Fibroblast of skin of right biceps (primary cell): ENCODE measurements at places on chromosomes 11 and 22.

- no peak for DNase-seq
Measured at GRCh38 chr11:8309311-8309710, 45.6 kb upstream of the LMO1 start.

DNA sequence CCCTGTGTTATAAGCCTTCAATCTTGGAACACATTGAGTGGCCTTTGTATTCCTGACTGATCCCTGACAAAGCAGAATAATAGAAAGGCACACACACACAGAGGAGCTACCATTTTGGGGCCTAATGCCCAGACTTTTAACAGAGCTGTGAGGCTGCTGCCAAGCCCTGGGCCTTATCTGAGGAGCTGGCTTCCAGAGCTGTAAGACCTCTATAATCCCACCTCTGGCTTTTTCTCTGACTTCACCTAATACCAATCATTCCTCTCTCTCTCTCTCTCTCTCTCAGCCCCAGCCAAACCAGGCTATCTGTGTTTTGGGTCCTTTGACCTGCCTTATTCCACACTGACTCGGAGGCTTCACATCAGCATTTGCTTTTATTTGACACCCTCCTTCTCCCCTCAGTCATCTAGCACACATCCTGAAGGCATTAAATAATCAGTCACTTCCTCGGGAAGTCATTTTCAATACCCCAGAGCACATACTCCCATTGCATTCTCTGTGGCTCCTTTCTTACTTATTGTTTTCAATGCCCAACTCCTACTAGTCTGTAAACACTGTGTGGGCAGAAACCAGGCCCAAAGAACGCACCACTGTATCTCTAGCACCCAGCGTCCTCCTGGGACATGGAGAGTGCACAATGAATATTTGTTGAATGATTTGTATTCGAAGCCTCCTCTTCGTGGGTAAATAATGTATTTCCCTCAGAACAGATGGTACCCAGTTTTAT, 21.2 kb upstream of the TRIM44 start:
- DNase-seq: no peak

- peak; percentile 57 for DNase-seq
Measured at GRCh38 chr11:48013269-48013901, 33.0 kb downstream of the PTPRJ start.

DNA sequence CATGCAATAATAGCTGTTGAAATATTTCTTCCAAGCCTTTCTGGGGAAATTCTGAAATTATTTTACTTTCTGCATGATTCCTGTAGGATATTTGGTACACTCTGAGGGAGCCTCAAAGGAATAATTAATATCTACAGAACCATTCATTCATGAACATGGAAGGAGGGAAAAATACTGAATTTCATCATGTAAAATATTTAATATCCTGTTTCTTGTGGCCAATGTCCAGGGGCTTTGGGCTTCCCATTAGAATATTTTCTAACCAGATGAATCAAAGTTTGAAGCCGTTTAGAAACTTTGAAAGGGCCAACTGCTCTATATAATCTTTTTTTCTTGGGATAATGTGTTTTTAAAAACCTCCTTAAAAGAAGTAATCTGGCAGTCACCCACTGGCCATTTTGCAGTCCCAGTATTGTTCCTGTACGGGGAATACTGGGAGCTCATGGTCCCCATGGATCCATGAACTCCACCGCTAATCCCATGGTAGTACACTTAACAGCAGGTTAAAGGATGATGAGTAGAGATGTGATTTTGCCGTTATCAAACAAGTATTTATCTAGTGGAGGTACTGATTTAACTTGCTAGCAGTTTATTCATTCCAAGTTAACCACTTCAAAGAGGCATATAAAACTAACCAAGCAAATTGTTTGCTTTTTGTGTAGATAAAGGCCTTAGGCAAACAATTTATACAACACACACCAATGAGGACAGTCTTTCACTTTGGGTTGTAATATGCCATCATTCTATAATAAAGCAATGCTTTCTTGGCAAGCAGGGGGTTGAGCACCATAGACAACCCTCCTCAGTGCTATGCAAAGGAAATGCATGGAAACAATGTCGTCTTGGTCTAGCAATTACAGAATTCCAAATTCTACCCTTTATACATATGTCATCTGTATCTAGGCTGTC, 34.5 kb upstream of the BLID start:
- no peak for DNase-seq

- no peak for DNase-seq
Measured at GRCh38 chr11:44306052-44306917, 3.7 kb downstream of the ALX4 start.

GRCh38 chr11:35907648-35908431, 36.0 kb upstream of the LDLRAD3 start:
- peak; percentile 56 for DNase-seq

GRCh38 chr11:56543739-56544138, 682 bp upstream of the OR5M11 start:
- DNase-seq: no peak

DNA sequence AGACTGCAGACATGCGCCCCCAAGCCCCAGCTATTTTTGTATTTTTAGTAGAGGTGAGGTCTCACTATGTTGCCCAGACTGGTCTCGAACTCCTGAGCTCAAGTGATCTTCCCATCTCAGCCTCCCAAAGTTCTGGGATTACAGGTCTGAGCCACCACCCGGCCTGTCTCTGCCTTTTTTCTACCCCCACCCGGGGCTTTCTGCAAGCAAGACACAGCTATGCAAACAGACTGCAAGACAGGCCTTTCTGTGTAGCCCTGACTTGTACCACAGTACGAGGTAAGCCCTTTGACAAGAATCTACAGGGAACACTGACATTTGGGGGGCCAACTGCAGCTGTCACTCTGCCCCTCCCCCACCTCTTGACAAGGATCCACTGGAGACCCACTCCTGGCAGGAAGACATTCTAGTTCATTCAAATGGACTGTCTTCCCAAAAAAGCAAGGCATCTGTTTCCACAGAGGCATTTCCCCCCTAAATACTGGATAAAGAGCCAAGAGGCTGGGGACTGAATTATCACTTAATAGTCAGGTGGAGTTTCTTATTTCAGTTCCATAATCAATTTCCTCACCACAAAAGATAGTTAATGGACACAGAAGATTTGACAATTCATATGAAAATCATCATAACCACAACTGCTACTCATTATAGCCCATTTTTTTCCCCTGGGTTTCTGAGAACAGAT, 118.2 kb downstream of the ABTB2 start:
- no peak for DNase-seq

GRCh38 chr11:116733043-116733755, 39.6 kb downstream of the BUD13 start:
- DNase-seq: no peak

DNA sequence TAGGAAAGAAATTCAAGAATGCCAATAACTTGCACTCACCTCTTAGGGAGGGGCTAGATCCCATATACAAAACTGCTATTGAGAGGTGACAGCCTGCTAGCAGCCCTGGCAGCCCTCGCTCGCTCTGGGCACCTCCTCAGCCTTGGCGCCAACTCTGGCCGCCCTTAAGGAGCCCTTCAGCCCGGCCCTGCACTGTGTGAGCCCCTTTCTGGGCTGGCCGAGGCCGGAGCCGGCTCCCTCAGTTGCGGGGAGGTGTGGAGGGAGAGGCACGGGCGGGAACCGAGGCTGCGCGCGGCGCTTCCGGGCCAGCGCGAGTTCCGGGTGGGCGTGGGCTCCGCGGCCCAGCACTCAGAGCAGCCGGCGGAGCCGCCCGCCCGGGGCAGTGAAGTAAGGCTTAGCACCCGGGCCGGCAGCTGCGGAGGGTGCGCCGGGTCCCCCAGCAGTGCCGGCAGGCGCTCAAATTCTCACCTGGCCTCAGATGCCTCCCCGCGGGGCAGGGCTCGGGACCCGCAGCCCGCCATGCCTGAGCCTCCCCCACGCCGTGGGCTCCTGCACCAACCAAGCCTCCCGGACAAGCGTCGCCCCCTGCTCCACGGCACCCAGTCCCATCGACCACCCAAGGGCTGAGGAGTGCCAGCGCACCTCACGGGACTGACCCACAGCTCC, 329.9 kb downstream of the FAM181B start:
- DNase-seq: no peak

GRCh38 chr11:76313913-76314740, 66.8 kb downstream of the THAP12 start:
- DNase-seq: peak; percentile 79

GRCh38 chr22:31947296-31947695, 3.0 kb downstream of the YWHAH start:
- no peak for DNase-seq

DNA sequence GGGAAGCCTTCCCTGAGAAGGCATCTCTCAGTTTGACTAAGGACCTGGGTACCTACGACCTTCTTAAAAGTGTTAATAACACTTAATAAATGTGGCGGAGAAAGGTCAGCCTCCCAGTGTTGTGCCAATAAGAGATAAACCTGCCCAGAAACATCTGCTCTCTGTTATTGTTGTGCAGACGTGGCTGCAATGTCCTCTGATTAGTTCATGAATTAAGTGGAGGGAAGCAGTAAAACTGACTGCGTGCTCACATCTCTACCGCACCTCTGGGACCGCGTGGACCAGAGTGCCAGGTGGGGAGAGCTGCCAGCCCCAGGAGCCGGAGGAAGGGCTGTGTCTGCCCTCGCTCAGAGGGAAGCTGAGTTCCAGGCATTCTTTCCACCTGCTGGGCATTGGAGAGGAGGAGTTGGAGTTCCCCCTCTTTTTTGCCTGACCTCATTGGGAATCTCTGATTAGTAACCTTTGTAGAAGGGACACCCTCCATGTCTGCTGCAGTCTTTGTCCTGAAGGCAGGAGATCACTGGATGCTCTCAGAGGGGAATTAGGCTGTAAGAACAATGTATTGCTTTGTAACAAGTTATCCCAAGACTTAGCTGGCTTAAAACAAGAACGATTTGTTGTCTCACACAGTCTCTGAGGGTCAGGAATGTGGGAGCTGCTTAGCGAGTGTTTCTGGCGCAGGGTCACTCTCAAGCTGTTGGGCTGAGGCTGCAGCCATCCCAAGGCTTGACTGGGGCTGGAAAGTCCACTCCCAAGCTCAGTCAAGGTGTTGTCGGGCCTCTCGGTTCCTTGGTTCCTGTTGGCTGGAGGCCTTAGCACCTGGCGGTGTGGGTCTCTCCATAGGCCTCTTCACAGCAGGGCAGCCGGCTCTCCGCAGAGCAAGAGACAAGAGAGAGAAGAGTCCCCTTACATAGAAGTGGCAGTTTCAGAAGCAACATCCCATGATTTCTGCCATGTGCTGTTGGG, 247.6 kb upstream of the TBCEL start:
- no peak for DNase-seq

DNA sequence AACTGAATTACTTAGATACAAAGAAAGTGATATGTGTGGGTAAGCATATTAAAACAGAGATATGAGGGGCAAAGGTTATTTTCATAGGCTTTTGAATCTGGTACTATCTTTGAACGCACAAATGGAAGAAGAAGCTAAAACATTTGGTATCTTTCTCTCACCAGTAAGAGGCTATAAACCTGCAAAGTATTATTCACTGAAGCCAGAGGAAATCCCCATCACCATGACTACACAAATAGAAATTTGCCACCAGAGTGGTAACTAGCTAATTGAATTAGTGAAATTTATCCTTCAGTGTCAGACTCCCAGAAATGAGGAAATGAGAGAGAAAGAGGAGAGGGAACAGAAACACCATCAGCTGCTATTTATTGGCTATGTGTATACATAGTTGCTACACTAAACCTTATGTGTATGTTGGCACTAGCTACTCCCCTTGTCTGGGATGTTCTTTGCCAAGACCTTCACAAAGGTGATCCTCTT, 503.4 kb downstream of the DLG2 start:
- no peak for DNase-seq

DNA sequence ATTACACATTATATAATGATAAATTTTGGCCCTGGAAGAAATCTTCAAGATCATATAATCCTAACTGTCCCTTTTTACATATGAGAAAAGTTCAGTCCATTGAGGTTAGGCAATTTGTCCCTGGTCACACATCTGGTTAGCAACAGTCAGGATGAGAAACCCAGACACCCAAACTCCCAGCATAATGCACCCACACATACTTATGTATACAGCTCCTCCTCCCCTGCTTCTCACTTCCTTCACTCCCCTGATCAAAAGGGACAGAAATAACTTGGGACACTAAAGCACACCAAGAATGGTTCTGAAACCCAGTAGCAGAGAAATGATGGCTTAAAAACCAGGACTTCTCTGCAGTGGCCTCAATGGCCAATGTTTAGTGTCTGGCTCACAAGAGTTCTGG, 11.1 kb downstream of the NUMA1 start:
- no peak for DNase-seq

GRCh38 chr11:3894128-3894731, 38.8 kb downstream of the STIM1 start:
- DNase-seq: peak; percentile 59

DNA sequence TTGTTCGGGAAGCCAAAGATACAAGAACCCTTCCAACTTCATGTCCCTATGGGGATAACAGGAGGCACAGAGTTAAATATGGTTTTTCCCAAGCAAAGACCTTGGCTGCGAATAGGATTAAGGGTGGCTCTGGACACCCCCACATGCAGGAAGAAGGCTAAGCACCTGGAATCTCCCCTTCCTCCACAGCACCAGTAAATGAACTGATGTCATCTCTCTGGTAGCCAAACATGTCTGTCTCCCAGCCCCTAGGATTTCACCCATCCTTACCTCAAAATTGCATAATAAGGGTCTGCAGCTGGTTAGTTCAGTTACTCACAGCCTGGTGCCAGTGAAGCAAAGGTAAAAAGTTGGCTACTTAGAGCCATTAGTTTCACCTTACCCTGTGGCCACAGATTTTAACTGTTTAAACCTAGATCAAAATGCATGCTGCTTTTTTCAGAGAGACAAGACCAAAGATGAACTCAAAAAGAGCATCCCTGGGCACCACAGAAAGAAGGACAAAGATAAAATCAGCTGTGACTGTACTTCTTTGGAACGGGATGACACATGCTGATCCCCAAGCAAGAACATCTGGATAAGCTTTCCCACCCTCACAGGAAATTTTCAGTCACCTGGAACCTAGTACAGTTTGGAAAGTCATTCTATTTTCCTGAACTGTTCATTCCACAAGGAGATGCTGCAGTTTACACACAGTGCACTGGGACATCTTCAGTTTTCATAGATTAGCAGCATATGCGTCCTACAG, 77.2 kb upstream of the AKIP1 start:
- peak; percentile 63 for DNase-seq

GRCh38 chr22:43088984-43089717, at the start of gene TTLL1:
Gene TTLL1, minus strand, starts transcription at chr22:43089391. Its CDS starts 13,805 bp downstream, at chr22:43075586.
- peak; percentile 87 for DNase-seq

- DNase-seq: no peak
Measured at GRCh38 chr22:37920126-37920525, 14.0 kb downstream of the MICALL1 start.

DNA sequence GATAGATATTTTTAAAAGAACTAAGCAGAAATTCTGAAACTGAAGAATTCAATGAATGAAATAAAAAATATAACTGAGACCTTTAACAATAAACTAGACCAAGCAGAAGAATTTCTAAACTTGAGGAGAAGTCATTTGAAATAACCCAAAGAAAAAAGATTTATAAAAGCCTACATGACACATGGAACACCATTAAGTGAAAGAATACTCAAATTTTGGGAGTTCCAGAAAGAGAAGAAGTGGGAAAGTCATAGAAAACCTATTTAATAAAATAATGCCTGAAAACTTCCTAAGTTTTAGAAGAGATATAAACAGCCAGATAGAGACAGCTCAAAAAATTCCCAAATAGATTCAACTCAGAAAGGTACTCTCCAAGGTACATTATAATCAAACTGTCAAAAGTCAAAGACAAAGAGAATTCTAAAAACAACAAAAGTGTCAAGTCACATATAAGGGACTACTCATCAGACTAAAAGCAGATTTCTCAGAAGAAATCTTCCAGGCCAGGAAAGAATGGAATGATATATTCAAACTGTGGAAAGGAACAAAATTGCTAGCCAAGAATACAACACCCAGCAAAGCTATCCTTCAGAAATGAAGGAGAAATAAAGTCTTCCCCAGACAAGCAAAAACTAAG, 72.9 kb upstream of the GNAZ start:
- no peak for DNase-seq
